ENCODE measurements at places on chromosomes 12 and 14.
A peak's percentile ranks its signal among the peaks of the same experiment; 100 is the strongest.

DNA sequence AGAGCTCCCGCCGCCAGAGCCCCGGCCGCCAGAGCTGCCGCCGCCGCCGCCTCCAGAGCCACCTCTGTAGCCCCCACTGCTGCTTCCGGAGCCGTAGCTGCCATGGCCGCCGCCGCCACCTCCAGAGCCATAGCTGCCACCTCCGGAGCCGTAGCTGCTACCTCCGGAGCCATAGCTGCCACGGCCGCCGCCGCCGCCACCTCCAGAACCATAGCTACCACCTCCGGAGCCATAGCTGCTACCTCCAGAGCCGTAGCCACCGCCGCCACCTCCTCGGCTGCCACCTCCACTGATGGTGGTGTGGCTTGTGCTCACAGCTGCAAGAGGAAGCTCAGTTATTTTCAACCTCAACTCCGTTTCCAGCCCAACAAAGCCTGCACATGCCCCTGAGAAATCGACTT lies 4.9 kb downstream of the KRT1 start:
- no peak for DNase-seq

DNA sequence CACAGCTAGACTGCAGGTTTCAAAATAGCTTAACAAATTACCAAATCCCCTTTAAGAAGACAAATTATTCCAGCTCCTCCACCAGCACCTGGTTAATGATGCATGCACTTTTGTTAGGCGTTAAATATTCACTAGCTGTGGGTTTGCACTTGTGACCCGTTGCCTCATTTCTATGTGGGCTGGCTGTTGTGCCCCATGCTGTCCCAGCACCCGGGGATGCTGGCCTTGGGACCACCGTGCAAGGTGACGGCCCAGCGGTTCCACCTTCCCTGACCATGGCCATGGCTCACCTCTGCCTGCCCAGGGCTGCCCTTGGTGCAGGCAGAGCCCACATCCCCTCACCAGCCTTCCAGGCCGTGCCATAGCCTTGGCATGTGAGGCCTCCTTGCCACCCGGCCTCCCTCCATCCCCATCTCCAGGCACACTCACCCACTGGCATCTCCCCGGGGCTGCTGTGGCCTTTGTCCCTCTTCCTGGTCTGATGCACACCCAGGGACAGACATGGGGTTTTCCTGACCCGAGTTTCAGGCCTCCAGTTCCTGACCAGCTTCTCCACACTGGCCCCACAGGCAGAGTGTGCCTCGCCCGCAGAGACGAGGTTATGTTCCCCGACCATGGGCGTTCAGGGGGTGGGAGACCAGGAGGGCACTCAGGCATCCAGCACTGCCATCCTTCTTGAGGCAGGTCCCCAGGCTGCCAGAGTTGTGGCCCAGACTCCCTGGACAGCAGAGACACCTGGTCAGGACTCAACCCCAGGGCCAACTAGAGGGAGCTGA lies 20.3 kb upstream of the C14orf180 start:
- no peak for DNase-seq

- no peak for DNase-seq
Observed at GRCh38 chr14:55802986-55803872, 223.2 kb downstream of the KTN1 start.

- DNase-seq: no peak
Observed at GRCh38 chr12:132584429-132584828, 26.0 kb downstream of the LRCOL1 start.

GRCh38 chr12:14956024-14956891 lies 5.1 kb downstream of the ARHGDIB start:
- peak; percentile 81 for DNase-seq

DNA sequence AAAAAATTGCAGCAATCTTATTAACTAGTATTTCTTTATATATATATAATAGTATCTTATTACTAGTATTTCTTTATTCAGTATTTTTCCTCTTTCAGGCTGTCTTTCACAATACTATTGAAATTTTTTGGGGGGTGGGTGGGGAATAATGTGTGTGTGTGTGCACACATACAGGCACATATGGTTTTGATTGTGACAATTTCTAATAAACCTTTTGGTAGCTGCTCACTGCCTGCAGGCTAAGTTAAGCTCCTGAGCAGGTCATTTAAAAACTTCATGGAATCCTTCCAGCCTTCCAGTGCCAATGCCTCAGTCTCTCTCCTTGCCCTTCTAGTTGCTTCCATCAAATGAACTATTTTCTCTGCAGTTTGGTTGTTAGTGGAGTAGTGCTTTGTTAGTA lies 490.1 kb downstream of the PCNX1 start:
- DNase-seq: no peak

- no peak for DNase-seq
Observed at GRCh38 chr14:31388687-31389413, 31.5 kb downstream of the HEATR5A start.

GRCh38 chr12:6871052-6871957 lies 1.8 kb downstream of the SPSB2 start:
- DNase-seq: peak; percentile 53

DNA sequence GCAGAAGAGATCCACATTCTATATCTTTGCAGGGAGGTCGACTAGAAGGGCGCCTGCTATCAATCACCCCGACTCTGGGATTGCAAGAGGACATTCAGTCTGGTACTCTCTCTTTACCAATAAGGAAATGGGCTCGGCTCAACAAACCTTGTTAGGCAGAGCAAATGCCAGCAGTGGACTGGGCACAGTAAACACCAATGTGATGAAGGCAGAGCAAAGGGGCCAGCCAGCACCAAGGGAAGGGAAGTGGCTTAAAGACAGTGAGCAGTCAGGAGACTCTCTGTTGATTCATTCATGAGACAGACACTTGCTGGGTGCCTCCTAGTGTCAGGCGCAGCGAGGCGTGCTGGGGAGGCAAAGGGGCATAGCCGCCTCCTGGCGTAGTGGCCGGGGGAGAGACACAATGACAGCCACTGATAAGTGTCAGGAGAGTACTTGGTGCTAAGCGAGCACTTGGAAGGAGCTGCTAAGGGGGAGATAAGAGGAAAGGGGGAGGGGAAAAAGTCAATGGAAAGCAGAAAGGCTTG lies 34.1 kb downstream of the TMCC3 start:
- no peak for DNase-seq
